Natural killer cell (primary cell): ENCODE measurements at places on chromosomes 2 and 18. TPM values are rescaled to one million over a fixed set of nuclear protein-coding genes. Genes with fewer than 3 reads are reported as not detected.

FBXO48 gene
- 1.1 TPM for total RNA-seq

TDRD15 gene
- total RNA-seq: 0.21 TPM

TNS1 gene
- 1.1 TPM for total RNA-seq

DNA sequence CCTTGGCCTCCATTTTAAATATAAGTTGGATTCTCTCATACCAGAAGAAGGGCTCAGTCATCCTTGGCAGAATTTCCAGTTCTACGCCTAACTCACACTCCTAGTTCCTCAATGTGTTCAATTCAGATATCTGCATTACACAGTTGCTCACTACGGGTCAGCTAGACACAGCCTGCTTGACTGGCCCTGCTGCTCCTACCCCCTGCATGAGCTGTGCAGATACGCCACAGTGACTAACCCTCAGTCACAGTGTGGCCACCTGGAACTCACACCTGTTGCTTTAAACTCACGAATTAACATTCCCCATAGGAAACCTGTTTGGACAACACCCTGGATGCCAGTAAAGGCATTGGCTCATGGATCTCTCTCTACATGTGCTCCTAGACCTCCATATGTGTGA is 429.6 kb downstream of the NCKAP5 start:
- no peak for DNase-seq

GRCh38 chr18:39959839-39960238 is 1995.2 kb upstream of the PIK3C3 start:
- no peak for DNase-seq

DNA sequence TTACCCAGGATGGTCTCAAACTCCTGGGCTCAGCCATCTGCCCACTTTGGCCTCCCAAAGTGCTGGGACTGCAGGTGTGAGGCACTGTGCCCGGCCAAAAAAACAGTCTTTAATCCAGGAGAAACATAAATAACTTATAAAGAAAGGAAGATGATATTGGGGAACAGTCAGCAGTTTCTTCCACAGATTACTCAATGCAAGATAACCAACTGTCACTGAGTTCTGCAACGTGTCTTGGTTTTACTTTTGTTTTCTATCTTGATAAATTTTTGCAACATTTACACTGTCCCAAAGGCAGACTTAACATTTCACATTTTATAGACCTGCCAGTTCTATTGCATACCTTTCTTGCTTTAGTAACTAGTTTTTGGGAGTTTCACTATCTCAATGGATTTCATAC is 71.1 kb downstream of the ANKRD44 start:
- no peak for DNase-seq

GRCh38 chr2:54366487-54367280 is 89.4 kb upstream of the SPTBN1 start:
- no peak for DNase-seq

- no peak for DNase-seq
Observed at GRCh38 chr2:168431301-168432024, 24.6 kb upstream of the CERS6 start.
